ENCODE measurements at places on chromosomes 6 and 20.
A peak's percentile ranks its signal among the peaks of the same experiment; 100 is the strongest.

DNA sequence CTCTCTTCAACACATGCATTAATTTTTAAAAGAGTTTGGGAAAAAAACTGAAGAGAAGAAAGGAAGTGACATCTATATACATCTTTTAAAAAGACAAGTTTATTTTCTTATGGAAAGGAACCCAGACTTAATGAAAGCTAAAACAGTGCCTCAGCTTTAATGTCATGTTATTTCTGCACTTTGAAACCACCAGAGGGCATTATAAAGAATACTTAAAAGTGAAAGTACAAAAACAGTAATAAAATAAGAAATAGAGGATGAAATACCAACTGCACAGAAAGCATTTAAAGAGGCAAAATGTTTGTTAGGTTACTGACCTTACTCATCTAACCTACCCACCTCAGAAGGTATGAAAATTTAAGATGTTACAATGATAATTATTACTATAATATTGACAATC is 98.8 kb downstream of the HUS1B start:
- DNase-seq: no peak

DNA sequence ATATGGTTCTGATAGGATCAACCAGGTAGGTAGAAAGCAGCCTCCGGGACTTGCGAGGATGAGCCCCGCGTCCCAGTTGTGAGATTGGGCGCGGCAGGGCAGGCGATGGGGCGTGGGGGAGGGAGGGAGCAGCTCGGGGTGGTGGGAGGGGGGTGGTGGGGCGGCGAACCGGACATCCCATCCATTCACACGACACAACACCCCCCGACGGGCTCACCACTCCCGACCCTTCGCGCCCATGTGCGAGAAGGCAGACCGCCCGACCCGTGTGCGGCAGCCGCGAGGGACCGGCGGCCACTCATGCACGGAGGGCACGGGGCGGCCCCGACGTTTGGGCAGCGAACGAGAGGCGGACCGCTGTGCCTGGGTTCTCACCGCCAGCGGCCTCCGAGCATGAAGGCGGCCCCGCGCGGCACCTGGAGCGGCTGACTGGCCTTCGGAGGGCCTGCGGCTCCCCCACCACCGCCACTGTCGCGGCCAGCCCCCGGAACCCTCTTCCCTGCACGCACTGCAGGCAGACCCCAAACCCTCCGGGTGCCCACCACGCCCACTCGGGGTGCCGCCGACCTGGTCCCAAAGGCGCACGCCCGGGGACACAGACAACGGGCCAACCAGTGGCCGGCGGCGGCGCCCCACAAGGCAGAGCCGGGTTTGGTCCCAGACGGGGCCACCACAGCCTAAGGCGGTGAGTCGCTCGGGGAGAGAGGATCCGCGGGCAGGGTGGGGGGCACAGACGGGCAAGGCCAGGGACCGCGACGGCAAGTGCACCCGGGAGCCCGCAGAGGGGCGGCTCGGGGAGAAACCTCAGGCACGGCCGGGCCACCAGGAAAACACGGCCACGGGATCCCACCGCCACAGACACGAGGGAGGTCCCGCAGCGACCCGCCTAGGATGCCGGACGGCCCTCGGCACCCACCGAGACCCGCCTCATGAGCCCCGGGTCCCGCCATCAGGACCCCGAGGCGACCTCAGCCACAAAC is 769.2 kb upstream of the DEFB115 start:
- DNase-seq: no peak

GRCh38 chr20:17613328-17614175 is 43.7 kb downstream of the DSTN start:
- no peak for DNase-seq

DNA sequence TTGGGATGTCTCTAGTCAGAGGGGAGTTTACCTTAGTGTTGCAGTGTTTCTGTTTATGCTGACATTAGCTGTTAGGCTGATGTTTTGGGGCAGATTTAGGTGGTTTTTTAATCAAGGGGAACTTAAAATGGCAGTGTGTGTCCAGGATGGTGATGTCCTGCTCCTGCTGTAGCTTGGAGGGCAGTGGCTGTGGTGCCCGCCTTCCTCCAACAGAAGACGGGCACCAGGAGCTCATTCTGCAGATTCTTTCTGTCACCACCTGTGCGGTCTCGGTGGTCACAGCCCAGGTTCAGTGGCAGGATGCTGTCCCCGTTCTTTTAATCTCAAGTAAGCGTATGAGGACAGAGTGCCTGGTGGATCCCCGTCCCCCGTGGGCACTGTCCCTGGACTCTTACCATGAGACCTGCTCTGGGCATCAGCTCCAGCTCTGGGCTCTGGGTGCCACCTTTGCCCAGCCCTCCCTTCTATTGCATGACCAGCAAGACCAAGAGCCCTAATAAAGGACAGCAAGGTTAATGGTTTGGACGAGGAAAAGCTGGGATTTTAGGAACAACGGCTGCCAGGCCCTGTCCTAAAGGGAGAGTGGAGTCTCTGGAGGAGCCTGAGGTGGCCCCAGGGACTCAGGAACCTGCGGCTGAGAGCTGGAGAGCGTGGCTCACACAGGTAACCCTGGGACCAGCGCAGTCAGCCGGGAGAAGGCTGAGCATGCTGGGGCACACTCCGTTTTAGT is 217.3 kb downstream of the ERMARD start:
- DNase-seq: no peak

DNA sequence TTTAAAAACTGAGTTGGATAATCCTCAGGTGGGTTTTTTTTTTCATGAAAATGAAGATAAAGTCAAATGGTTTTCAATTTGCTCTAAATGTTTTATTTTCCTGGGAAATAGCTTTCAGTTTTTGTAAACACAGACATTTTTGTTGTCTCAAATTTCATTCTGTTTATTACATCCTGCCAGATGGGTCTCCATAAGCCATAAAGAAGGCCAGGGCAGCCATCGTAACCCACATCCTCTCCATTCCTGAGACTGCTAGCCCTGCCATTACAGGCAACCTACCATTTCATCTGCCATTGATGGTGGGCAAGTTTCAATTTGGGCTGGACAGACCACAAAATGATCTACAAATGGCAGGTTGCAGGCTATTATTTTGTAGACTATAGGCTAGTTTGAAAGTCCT is 60.8 kb downstream of the BTBD3 start:
- no peak for DNase-seq

- DNase-seq: peak; percentile 47
Observed at GRCh38 chr20:33673114-33673409, 1.2 kb downstream of the NECAB3 start.

DNA sequence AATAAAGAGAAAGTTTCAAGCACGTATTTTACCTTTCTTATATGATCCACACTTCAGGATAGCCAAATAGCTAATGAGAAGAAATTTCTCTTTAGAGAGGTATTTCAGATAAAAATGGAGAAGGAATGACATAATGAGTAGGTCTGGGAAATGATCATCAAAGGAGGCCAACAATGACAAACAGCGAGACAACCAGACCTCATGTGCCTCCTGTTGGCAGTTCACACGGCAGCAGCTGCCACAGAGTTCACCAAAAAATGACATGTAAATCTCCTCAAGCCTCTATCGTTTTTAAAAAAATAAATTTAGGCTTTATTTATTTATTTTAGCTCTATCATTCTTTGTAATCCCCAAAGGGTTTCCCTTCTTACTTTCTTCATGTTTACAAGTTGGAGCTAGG is 47.7 kb downstream of the SLC2A12 start:
- DNase-seq: no peak

GRCh38 chr6:85453490-85453889 is 3.6 kb downstream of the NT5E start:
- no peak for DNase-seq

- no peak for DNase-seq
Observed at GRCh38 chr20:24406750-24407149, 62.7 kb upstream of the SYNDIG1 start.

DNA sequence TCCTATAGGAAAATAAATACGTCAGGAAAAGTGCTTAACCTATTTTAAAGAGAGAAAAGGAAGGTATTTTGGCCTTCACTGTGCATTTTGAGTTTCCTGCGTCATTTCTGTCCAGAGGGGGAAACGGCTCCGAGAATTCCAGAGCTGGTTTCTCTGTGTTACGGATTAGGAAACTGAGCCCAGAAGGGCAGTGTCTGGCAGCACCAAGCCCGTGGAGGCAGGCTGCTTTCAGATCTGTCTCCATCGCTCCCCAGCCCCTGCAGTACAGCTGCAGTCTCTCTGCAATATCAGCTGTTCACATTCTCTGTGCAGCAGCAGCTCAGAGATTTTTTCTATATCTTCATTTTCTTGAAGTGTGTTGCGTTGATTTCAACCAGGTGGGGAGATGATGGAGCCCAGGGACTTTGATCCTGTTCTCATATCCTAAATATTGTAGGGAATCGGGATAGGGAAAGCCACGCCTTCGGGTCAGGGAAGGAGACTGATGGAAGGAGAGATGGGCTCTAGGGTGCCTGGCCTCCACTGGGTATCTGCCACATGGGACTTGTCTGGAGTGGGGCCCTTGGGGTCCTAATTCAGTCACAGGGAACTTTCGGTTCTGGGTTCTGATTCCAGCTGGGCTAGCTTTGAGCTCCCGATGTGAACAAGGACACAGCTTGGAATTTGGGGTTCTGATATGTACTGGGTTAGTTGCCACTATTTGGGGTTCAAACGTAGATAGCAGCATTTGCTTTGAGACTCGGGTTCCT is 2.8 kb downstream of the ANKRD60 start:
- no peak for DNase-seq

GRCh38 chr6:30847421-30847970 is 36.8 kb upstream of the DDR1 start:
- no peak for DNase-seq

- DNase-seq: no peak
Observed at GRCh38 chr20:43916881-43917371, 2.3 kb downstream of the TOX2 start.

DNA sequence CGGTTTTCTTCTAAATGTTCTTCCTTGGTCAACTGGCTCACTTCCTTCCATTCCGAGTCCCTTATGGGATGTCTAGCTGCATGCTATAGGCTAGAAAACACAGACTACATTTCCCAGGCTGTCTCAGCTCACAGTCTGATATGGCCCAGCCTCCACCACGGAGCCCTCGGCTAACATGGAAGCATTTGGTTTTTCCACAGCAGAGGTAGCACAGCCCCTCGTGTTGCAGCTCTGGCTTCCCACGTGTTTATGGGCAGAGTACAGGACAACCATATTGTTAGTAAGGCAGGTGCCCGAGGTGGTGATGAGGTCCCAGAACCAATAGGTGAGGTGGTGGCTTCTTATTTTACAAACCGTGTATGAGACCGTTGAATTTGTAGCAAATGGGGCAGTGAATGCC is 8.7 kb downstream of the GPLD1 start:
- DNase-seq: no peak

DNA sequence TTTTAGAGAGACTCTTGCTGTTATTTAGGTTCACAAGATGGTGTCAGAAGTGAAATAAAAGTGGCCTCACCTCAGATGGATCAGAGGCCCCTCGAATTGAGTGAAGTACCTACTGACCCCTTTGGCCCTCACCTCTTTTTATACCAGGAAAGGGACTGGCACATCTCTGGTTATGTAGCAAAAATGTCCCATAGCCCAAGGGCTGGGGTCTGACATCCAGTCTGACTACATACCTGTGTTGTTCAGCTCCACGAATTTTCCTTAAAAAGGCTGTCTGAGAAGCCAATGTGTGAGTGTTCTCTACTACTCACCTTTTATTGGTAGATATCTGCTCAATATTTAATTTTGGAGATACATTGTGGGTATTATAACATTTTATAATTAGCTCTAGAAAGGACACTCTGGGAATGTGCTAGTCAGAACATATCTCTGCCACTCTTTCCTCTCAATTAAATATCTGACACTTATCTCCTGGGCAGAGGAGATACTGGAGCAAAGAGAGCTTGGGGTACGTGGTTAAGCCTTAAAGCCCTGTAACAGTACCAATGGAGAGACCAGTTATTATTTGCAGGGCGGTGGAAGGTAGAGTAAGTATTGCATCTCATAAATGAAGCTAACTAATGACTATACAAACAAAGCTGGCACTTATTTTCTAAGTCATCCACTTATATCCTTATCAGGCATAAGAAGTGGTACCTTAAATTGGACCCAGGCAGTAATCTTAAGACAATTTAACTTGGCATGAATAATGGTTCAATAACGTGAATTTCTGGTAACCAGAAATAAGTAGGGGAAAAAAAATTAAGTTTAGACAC is 20.0 kb upstream of the IL22RA2 start:
- DNase-seq: no peak

GRCh38 chr6:170211404-170212025 is 79.4 kb downstream of the DLL1 start:
- DNase-seq: no peak

DNA sequence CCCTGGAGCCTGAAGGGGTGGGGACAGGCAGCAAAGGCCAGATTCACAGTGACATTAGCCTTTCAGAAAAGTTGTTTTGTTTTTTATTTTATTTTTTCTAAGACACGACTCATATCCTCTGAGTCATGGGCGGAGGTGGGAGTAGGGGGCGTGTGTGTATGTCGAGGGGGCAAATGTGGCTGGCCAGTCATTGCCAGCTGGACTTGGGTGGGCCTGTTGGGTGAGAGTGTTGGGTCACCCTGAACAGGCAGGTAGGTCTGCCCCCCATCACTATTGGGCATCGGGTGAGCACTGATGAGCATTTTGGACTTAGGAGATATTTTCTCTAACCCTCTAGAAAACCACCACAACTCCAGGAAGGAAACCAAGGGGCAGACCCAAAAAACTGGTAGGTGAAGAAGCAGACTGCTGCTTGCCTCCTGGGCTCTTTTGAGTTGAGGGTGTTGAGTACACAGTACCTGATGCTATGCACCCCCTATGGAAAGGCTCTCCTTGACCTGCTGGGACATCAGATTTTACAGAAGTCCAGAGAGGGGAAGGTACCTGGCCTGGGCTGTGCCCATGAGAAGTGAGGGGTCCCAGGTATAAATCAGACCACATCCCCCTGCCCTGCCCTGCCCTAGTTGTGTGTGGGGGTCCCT is 5.6 kb downstream of the SMIM29 start:
- no peak for DNase-seq

- no peak for DNase-seq
Observed at GRCh38 chr6:11412616-11413015, 124.9 kb upstream of the TMEM170B start.

DNA sequence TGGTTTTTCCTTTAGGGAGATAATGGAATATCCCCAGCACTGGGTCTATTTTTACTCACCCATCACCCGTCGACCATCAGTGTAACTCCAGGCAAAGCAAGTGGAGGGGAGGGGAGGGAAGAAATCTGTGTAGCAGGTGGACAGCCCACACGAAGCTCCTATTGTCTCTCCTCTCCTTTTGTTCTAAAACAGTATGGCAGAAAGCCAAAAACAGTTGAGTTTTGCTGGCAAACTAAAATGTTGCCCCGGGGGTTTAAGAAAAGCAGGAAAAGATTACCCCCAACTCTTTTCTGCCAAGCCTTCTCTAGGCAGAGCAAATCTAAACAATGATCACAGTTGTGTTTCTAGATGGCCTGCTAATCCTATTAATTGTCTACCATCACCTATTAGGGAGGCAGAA is 89.7 kb downstream of the PREP start:
- DNase-seq: no peak

DNA sequence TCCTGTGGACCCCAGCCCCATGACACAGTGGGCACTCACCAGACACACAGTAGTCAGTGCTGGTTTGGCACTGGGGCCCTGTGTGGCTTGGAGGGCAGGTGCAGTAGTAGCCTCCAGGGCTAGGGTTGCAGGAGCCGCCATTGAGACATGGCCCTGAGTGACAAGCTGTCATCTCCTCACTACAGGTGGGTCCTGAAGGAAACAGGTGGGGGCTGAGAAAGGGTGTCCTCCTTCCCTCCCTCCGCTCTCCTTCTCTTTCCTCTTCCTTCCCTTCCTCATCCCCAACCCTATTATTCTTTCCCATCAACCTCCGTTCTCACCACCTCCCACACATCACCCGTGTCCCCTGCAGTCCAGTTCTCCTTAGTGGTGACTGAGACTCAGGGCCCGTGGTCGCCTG is 10.2 kb downstream of the NOTCH4 start:
- no peak for DNase-seq

- DNase-seq: no peak
Observed at GRCh38 chr6:151179321-151179720, 60.4 kb upstream of the AKAP12 start.
